ENCODE measurements at places on chromosomes 12 and 14. TPM values are rescaled to one million over a fixed set of nuclear protein-coding genes. Genes with fewer than 3 reads are reported as not detected.

- no peak for DNase-seq
Observed at GRCh38 chr12:98911396-98911795, 266.3 kb downstream of the APAF1 start.

- peak; percentile 42 for DNase-seq
Observed at GRCh38 chr12:110932046-110932445, 11.7 kb upstream of the MYL2 start.

DNA sequence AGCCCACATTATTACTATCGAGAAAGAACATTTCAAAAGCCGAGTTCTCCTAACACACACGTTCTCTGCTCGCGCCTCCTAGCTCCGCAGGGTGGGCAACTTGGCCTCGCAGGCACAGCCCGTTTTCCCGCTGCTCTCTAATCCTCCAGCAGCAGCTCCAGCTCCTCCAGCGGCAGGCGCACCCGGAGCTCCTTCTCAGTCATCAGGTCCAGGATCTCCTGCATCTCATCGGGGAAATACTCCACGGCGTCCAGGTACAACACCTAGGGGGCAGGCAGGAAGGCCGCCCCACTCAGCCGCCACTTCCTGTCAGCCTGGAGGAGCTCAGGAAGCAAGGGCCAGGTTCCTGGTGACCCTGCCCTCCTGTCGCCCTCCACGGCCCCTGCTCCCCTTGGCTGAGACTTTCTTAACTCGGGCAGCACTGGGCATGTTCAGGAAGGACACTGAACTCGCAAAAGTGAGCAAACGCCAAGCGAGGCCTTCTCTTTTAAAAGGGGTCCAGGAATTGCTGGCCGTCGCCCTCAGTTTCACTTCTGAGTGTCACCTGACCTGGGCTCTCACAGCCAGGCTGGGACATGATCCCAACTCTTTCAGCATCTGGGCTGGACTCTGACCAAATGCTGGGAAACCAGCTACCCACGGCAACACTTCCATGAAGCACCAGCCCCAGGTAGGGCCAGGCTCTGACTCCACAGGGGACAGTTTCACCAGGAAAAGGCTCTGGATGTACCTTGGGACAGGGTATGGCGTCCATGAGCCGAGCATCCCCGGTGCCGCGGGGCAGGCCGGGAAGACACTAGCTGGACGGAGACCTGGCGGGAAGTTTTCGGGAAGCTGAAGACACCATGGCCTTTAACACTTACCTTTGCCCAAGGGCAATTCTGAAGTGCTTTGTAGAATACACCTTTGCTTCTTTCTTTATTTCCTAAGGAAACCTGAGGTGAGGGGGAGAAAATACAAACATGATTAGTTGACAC is 22.1 kb downstream of the PSMC1 start:
- DNase-seq: no peak

- DNase-seq: no peak
Observed at GRCh38 chr12:86683568-86684304, 427.5 kb upstream of the MGAT4C start.

DNA sequence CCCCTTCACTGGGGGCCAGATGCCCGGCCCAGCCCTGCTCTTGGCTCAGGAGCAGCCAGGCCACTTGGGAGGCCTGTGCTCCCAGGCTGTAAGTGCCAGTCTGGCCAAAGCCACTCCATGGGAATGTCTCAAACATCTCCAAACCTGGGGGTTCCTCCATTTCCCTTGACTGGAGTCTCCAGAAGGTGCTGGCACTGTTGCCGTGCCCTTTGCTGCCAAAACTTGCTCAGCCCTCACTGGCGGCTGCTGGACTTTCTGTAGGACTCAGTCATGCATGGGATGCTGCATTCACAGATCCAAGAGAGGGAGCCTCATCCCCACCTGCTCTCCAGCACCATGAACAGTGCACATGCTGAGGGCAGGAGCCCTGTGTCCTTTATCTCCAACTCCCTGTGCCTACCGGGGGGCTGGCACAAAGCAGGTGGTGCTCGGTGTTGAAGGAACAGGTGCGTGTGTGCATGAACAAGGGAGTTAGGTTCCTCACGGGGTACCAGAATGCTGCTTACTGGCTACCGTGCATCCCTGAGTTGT is 9.6 kb upstream of the OTUB2 start:
- no peak for DNase-seq

The GPR68 gene
- polyA plus RNA-seq: 3.0 TPM

DNA sequence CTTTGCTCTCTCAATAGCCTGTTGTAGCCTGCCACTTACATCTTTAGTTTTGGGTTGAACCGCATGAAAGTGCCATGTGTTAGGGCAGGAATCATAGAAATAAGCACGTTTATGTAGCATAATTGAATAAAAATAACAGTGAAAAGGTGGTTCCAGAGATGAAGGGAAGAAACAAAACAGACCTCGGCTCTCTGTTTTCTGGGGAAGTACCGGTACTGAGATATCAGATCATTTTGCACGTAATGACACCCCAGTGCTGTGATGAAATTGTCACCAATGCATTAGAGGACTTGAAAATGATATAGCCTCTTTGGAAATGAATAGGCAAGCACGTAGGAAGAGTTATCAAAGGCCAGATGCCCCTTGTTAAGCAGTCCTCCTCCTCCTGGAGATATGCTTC is 42.5 kb upstream of the DLK1 start:
- no peak for DNase-seq

- peak; percentile 72 for DNase-seq
Observed at GRCh38 chr12:8609061-8609570, 3.5 kb downstream of the AICDA start.

The CRIP1 gene
- 195 TPM for polyA plus RNA-seq

The TRHDE gene
- 0.29 TPM for polyA plus RNA-seq

The CCDC175 gene
- not detected for polyA plus RNA-seq

DNA sequence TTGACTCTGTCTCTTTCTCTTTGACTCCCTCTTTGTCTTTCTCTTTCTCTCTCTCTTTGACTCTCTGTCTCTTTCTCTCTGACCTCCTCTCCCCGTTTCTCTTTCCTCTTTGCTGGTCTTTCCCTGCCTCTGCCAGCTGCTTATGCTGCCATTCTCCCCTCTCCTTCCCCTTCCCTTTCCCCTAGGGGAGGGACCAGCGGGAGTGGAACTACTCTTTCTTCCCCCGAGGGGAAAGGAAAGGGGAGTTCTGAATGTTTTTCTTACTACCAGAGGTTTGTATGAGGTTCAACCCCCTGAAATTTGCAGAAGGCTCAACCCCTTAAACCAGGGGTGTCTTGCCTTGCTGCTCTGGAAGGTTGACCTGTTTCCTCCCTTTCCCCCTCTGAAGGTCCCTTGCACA is 24.7 kb upstream of the RNASE1 start:
- no peak for DNase-seq

The FGD6 gene
- polyA plus RNA-seq: 1.6 TPM

GRCh38 chr12:122201381-122201780 is 2.1 kb upstream of the B3GNT4 start:
- no peak for DNase-seq

- DNase-seq: no peak
Observed at GRCh38 chr12:69341328-69341727, 6.9 kb upstream of the LYZ start.

DNA sequence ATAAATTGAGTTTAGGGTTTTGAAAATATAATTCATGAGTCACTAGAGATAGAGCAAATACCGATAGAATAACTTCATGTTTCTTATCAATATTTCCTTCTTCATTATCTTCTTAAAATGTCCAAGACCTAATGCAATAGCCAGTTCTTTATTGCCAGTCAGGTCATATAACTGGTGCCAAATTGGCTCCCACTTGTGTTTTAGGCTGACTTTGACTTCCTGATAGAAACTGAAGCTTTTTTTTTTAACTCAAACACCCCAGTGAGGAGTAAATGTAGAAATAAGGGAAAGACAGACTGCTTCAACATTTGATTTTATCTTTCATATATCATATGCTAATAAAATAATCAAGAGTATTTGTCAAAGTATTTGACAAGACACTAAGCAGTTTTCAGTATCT is 80.7 kb downstream of the ARMH4 start:
- DNase-seq: no peak

The CRY1 gene
- 19.3 TPM for polyA plus RNA-seq

The SLC8A3 gene
- polyA plus RNA-seq: 2.3 TPM

DNA sequence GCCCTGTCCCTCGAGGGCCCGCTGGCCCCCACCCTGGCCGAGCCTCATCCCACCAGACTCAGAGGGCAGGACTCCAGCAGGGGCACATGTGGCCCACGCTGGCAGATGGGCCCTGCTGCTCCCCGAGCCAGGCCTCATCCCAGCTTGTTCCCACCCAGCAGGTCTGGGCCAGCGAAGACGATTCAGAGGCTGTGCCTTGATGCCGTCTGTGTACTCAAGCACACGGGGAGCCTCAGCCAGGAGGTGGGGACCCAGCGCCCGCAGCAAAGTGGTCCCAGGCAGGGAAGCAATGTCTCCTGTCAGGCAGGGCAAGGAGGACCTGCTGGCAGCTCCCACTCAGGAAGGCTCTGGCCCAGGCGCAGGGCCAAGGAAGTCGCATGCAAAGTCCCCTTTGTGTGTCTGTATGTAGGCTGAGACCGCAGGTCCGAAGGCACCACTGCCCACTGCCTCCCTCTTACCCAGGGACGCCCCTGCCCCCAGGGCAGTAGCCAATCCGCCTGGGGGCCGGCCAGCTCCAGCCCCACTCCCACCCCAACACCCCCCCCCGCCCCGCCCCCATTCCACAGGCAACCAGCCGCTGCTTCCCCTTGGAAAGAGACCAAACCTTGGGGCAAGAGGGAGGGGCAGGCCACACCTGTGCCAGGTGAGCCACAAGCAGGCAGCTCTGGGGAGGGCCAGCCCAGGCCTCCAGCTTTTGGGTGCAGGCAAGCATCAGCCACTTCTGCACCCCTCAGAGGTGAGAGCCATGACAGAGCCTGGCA is 9.4 kb downstream of the DEGS2 start:
- no peak for DNase-seq

- no peak for DNase-seq
Observed at GRCh38 chr12:118682656-118683055, 298.7 kb upstream of the SRRM4 start.

- DNase-seq: no peak
Observed at GRCh38 chr14:105962532-105962931, 436.1 kb downstream of the TMEM121 start.

DNA sequence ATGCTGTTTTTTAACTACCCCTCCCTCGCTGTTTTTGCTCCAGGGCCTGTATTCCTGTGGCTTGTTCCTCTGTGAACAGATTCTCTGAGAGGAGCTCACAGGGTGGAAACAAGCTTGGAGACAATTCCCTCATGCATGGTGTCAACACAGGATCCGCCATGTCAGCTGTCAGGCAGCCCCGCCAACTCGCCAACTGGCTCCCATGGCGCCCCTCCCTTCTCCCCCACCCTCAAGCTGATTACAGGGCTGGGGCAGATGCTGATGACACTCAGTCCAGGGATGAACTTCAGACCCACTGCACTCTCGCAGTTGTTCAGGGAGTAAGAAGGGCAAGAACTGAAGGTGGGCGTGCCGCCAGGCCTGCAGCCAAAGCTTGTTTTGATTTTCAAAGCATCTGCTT is 229.9 kb downstream of the NTF3 start:
- DNase-seq: no peak

GRCh38 chr14:91722386-91722785 is 9.5 kb downstream of the CATSPERB start:
- DNase-seq: no peak
